Panc1 (cell line): ENCODE measurements at places on chromosomes 3 and 15.

DNA sequence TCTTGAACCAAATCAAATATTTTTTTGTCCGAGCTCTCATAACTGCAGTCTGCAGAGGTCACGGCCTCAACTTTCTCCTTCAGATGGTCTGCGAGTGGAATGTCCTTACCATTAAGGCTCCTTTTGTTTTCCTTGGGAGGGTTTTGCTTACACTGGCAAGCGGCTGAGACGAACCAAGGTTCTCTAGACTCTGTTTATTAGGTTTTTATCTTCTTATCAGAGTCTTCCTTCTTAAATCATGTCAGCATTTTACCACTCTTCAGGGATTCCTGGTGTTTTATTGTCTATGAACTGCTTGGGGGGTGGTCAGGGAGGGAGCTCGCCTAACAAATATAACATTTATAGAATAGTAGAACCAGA, 773.7 kb upstream of the NR2F2 start:
- H3K27ac ChIP-seq, result no peak overlapping the region
- no peak for DNase-seq
- H3K27me3 ChIP-seq, result no peaks in the 10 kb centered on the region
- no peaks in the 10 kb centered on the region for H3K36me3 ChIP-seq
- H3K4me1 ChIP-seq, result no peaks in the 10 kb centered on the region

- no peak for DNase-seq
- no peaks in the 10 kb centered on the region for H3K36me3 ChIP-seq
- no peak overlapping the region for H3K4me3 ChIP-seq
- H3K4me1 ChIP-seq, result no peaks in the 10 kb centered on the region
- no peak overlapping the region for H3K27ac ChIP-seq
- H3K27me3 ChIP-seq, result no peaks in the 10 kb centered on the region
These were observed 72.4 kb upstream of the FOXB1 start for GRCh38 chr15:59931646-59932261.

- H3K4me1 ChIP-seq, result no peaks in the 10 kb centered on the region
- DNase-seq, result no peak
- no peak overlapping the region for H3K4me3 ChIP-seq
- no peaks in the 10 kb centered on the region for H3K36me3 ChIP-seq
- H3K27ac ChIP-seq, result no peak overlapping the region
- H3K27me3 ChIP-seq, result no peaks in the 10 kb centered on the region
These were observed 352.7 kb downstream of the TIGIT start for GRCh38 chr3:114646526-114646925.

GRCh38 chr3:188294823-188295487, 141.0 kb downstream of the LPP start:
- DNase-seq, result peak; percentile 93
- peaks cover 66% of the 10 kb centered on the region for H3K4me1 ChIP-seq
- peak overlapping the region; percentile 13 for H3K4me3 ChIP-seq
- peak overlapping the region; percentile 92 for H3K27ac ChIP-seq

DNA sequence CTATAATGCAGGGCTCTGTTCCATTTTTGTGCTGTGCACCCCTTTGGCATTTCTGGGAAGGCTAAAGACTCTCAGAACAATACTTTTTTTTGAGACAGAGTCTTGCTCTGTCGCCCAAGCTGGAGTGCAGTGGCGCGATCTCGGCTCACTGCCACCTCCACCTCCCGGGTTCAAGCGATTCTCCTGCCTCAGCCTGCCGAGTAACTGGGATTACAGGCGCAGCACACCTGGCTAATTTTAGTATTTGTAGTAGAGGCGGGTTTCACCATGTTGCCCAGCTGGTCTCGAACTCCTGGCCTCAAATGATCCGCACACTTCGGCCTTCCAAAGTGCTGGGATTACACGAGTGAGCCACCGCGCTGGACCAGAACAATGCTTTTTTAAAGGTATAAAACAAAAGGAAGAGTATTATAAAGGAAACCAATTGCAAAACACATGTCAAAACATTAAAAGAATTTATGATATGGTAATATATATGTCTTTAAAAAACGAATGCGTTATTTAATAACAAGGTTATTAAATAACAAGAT, 999 bp downstream of the SQOR start:
- H3K36me3 ChIP-seq, result no peaks in the 10 kb centered on the region
- H3K27ac ChIP-seq, result peak overlapping the region; percentile 88
- no peak for DNase-seq
- H3K4me1 ChIP-seq, result peaks cover 38% of the 10 kb centered on the region
- no peaks in the 10 kb centered on the region for H3K27me3 ChIP-seq

DNA sequence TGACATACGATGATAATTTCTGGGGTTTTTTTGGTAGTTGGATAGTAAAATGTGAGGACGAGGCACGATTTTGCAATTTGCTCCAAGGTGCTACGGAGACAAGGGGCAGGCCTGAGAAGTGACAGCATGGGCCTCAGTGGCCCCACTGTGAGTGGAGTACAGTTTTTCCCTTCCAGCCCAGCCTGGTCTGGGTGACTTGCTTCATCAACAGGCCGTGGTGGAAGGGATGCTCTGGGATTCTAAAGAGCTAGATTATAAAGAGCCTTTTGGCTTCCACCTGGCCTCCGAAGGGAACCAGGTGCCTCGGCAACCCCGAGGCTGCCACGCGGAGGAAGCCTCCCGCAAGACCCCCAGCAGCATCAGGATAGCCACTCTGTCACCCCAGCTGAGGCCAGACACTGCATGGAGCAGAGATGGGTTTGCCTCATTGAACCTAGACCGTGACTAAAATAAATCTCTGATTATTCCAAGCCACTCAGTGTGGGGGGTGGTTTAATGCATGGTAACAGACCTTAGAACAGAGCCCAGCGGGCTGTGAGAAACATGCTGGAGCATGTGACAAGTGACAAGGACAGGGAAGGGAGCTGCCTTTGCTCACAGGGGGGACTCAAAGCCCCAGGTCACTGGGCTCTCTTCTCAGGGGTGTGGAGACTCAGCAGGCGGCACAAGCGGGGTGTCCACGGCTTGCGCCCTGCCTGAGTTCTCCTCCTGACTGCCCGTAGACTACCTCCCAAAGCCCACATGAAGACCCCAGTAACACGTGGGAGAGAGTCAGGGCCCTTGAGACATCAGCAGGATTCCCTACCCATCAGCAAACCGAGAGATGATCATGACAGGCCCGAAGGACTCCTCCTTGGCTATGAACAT, 22.6 kb upstream of the SLC41A3 start:
- H3K27ac ChIP-seq, result no peak overlapping the region
- no peak for DNase-seq
- no peaks in the 10 kb centered on the region for H3K36me3 ChIP-seq
- no peak overlapping the region for H3K4me3 ChIP-seq
- H3K27me3 ChIP-seq, result no peaks in the 10 kb centered on the region
- H3K4me1 ChIP-seq, result no peaks in the 10 kb centered on the region
